Natural killer cell treated with Interleukin-12 subunit alpha and Interleukin-12 subunit beta and Interleukin-15 and Interleukin-18, amount 100 ng/mL, for 72 hours (primary cell): ENCODE measurements at places on chromosomes 5 and 9. TPM values are rescaled to one million over a fixed set of nuclear protein-coding genes. Genes with fewer than 3 reads are reported as not detected.

DNA sequence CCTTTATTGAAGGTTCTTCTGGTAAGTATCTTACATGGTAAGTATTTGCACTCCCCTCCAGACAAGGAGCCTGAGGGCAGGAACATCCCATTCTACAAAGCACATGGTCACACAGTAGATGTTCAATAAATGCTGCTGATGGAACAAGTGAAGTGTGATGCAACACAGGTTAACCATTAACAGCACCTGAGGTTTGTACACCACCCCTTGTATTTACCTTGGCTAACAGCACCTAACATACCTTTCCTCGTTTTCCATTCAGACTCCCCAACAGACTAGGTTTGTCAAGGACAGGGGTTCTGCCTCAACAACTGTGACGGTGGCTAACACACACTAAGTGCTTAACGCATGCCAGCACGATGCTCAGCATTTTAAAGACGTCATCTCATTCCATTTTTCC, 213.6 kb downstream of the MAPKAP1 start:
- no peak for DNase-seq

DNA sequence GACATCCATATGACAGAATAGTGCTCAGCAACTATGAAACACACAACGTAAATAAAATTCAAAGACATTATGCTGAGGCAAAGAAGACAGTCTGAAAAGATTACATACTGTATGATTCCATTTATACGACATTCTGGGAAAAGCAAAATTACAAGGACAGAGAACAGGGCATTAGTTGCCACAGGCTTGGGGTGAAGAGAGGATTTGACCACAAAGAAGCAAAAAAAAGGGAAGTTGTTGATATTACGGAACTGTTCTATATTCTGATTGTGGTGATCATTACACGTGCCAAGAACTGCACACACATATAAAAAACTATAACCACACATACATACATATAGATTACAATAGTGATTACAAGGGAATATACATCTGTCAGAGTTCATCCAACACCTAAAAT, 24.1 kb downstream of the CDK5RAP2 start:
- DNase-seq: no peak

DNA sequence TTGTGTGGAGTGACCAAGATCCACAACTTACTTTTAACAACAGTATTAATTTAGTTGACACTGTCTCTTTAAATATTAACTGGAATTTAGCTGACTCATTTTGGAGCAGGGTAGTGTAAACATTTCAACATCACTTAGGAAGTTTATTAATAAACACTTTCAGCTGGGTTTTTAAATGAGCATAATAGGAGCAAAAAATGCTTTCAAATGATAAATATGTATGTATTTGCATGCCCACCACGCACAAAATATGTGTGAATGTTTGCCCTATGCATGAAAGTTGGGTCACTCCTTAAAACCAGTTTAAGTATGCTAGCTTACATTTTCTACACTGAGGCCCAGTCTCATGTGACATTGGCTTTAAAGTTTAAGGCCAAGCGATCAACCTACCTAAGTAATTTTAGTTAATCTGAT, 2.9 kb downstream of the ZFAND5 start:
- DNase-seq: no peak

The ACTBL2 gene
- total RNA-seq: not detected

GRCh38 chr9:90972057-90972456, 170.4 kb downstream of the SYK start:
- DNase-seq: no peak

GRCh38 chr5:34519489-34520220, 136.5 kb upstream of the RAI14 start:
- no peak for DNase-seq

- DNase-seq: no peak
Observed at GRCh38 chr5:59091965-59092364, 509.1 kb downstream of the RAB3C start.

- no peak for DNase-seq
Observed at GRCh38 chr9:8484597-8485191, 685.1 kb upstream of the DMAC1 start.

DNA sequence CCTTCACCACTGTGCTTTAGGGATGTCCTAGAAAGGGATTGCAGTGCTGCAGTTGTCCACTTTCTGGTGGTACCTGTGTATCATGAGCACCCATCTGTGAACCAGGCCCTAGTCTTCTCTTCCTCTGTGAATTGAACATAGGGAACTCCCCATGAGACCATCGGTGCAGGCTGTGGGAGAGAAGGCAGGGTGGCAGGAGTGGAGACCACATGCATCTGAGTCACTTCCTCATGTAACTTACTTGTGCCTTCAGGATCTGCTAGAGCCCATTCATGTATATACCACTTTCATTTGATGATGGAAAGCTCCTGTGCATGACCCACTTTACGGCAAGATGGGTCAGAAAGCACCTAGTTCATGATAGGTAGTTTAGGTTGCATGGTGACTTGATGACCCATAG, 478.1 kb upstream of the CDH9 start:
- DNase-seq: no peak

- DNase-seq: no peak
Observed at GRCh38 chr5:1500411-1501091, 23.2 kb downstream of the LPCAT1 start.

The SPRY4 gene
- 2.5 TPM for total RNA-seq

GRCh38 chr5:146016764-146017484, 80.5 kb downstream of the SH3RF2 start:
- no peak for DNase-seq

- DNase-seq: no peak
Observed at GRCh38 chr9:318646-319045, 104.0 kb downstream of the DOCK8 start.

- DNase-seq: no peak
Observed at GRCh38 chr9:20207176-20207575, 415.1 kb downstream of the MLLT3 start.

- no peak for DNase-seq
Observed at GRCh38 chr5:149957855-149958254, 2.7 kb upstream of the SLC26A2 start.

DNA sequence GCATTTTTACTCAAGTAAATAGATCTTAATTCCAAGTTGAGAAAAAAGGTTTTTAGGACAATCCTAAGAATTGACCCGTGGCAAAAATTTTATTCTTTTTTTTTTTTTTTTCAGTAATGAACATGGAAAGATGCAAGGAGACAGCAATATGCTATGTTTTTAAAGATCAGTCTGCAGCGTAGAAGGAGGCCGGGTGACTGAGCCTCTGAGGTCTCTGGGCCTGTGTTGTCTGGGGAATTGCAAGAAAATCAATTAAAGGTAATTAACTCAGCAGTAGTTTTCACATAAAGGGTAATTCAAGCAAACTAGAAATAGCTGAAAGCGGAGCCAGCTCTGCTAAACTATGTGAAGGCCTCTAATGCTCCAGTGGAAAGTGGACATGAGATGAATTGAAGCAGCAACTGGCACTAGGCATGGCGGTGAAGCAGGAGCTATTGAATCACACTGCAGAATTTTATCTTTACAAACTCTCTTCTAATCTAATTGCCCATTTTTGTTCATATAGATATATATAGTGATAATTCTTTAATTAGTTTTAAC, 285.2 kb upstream of the ITGA1 start:
- DNase-seq: no peak

The OSMR gene
- 0.17 TPM for total RNA-seq

GRCh38 chr5:62718324-62718723, 139.7 kb downstream of the LRRC70 start:
- no peak for DNase-seq

- no peak for DNase-seq
Observed at GRCh38 chr5:29654954-29655353, 1538.5 kb upstream of the CDH6 start.

DNA sequence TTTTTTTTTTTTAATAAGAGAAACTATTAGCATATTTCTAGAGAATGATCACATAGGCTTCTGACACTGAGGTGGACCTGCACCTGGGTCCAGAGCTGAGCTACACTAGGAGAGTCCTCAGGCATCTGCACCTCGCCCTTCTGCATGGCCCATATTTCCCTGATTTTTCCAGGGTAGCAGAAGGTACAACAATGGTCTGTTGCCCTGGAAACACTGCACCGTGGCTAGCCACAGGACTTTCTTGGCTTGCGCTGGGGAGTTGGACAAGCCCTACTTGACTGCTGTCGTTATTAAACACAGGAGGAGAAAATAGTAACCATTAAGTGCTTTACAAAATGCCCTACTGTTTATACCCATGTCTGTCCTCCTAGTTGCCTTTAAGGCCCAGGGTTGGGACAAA, 615.7 kb upstream of the MEF2C start:
- no peak for DNase-seq

The FOXD4L5 gene
- 0.25 TPM for total RNA-seq

DNA sequence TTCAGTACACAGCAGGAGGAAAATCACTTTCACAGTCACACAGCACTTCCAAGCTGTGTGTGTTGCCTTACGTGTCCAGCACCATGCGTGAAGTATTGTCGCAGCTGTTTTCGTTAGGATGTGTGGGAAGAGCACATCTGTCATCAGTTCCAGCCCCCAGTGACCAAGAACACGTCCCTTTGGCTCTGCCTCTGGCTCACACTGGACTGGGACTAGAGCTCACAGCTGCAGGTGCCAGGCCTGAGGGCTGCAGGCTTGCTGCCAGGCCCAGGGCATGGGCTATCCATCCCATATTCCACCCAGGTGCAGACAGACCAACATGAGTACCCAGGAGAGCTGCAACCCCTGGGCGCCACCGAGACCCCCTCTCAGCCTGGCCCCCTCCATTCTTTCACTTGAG, 60.5 kb upstream of the ANKRD33B start:
- DNase-seq: no peak

DNA sequence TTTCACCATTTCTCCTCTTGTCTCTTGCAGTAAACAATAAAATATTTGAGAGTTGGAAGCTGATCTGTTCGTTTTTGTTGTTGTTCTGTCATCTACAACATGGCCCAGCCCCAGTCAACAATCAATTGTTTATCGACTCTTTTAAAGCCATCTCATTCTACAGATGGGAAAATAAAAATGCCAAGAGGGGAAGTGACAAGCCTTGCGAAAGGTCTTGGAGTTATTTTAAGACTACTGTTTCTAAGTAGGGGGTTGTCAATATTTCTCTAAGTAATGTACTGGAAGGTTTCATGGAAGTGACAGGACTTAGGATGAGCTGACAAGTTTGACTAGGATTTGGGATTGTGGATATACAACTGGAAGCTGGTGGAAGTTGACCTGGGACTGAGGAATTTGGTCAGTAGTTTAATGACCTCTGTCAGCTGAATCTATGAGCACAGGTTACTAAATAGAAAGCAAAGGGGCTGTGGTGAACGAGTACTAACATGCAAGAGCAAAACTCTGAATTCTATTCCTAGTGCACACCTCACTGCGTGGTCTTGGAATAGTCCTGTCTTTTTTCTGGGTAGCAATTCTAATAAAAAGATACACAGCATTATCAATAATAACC, 57.5 kb upstream of the ADRB2 start:
- DNase-seq: no peak

DNA sequence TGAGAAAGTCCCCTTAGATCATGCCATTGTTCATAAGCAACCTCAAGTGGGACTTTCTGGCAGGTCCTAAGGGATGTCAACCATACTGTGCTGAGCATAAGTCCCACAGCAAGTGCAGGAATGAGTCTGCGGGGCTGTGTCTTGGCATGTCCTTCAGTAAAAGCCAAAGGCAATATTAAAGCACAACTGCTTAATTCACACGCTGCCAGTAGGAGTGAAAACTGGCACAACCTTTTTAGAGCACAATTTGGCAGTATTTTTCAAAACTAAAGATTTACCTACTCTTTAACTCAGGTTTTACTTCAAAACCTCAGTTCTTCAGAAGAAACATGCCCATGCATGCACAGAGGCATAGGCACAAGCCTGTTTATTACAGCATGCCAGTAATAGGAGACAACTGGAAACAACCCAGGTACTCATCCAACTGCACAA, 24.4 kb upstream of the SMAD5 start:
- DNase-seq: no peak

GRCh38 chr5:39945870-39946269, 521.1 kb upstream of the DAB2 start:
- no peak for DNase-seq

DNA sequence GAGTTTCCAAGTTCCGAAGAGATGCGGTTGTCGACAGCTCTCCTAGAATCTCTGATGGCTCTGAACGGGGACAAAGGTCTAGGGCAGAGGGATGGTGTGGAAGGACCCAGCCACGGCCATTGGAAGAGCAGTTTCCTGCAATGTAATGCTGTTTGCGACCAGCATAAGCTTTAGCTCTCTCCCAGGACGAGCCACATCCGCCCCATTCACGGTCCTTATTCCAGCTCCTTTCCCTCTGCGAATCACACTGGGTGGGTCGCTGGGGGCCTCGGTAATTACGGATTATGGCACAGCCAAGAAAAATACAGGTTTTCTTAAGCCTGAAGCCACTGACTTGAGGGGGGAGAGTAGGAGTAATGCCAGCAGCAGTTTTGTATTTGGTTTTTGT, 22.7 kb downstream of the ANXA2R start:
- no peak for DNase-seq

DNA sequence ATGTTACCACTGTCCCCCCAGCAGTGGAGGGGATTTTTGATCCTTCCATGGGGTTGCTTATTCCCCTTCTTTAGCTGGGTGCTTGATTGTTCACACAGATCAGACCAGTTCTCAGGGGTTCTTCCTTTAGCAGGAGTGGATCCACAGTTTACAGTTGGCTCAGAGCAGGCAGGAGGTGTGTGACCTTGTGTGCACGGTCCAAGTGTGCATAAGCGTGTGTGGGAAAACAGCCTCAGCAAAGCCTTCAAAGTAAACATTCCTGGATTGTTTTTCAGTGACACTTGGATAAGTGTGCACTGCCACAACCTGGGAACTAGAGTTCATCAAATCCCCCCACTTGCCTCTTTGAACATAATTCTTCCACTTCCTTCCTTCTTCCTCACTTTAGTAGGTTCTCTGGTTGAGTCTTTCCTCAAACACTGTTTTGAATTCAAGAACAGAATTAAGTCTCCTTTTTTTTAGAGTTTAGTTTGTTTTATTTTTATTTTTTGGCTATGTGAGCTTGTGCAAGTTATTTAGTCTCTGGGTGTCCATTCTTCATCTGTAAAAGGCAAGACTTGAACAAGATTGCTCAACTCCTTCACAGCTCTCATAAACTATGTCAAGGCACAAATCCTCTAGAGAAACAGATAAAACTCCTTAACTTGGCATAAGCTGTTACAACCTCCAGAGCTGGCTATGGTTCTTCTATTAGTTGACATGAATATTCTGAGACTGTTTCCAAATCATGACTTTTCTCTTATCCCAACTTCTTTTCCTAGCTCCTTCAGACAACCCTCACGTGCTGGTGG, 78.0 kb downstream of the OSMR start:
- DNase-seq: no peak

GRCh38 chr5:37112383-37112991, 136.7 kb downstream of the CPLANE1 start:
- DNase-seq: no peak

DNA sequence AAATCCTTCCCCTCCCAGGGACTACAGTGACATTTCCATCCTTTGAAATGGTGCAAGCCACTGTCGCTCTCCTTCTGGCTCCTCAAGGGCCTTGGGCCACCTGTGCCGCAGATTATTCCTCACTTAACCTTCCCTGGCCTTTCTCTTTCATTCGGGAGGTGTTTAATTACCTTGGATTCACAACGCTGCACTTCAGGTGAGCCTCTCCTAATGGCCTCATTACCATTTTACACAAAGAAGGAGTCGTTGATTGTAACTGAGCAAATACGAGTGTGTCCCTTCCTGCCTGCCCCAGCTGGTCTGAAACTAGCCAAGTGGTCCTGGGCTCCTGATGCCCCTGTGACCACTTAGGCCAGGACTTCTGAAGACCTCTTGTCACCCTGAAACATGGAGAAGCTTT, 205.0 kb downstream of the CRB2 start:
- peak; percentile 32 for DNase-seq

The CHD1 gene
- total RNA-seq: 68.0 TPM

The IL3 gene
- 0.36 TPM for total RNA-seq
